ENCODE measurements at places on chromosomes 11 and 22. TPM values are rescaled to one million over a fixed set of nuclear protein-coding genes. Genes with fewer than 3 reads are reported as not detected.

GRCh38 chr11:64837887-64838351, 6.5 kb downstream of the CDC42BPG start:
- DNase-seq: no peak

DNA sequence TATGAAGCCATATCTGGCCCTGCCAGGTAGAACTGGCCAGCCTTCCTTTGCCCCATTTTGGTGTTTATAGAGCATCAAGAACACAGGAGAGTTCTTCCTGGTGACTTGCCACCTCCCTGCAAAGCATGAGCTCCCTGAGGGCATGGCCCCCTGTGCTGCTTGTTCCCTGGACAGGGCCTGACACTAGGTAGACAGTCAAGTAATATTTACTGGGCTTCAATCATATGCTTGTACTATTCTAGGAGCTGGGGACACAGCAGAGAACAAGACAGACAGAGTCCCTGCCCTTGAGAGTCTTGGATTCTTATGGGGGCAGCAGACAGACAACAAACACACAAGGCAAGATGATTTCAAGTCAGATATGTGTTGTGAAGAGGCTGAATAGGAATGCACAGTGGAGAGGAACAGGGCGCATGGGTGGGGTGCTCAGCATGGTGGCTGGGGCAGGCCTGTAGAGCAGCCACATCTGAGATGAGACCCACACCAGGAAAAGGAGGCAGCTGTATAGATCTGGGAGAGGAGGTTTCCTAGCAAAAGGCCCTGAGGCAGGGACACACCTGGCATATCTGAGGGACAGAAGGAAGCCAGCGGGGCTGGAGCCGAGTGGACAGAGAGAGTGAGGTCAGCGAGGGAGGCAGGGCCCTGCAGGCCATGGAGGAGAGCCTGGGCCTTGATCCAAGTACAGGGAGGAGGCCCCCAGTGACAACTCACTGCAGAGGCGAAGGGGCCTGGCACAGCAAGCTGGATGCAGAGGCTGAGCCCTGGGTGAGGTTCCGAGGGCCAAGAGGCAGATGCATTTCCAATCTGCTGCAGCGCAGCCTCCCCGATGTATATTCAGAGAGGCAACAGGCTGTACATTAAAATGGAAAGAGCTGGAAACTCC, 10.2 kb upstream of the CBX6 start:
- no peak for DNase-seq

- no peak for DNase-seq
Measured at GRCh38 chr11:6579681-6580080, 23.7 kb downstream of the RRP8 start.

DNA sequence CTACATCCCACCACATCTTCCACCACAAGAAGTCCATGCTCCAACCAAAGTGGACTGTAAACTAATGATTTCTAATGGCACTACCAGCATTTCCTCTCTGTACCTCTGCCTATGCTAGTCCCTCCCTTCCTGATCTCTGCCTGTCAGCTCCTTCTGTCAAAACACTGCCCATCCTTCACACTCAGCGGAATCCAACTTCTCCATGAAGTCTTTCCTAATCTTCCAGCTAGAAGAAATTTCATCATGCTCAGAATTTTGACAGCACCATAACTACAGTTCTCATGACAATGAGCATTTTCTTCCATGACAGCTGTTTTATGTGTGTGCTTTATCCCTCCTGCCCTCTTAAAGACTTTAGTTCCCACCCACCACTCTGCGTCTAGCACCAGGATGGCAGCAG, 111.4 kb downstream of the SERGEF start:
- DNase-seq: no peak

- DNase-seq: no peak
Measured at GRCh38 chr11:61160487-61161189, 588 bp downstream of the VPS37C start.

DNA sequence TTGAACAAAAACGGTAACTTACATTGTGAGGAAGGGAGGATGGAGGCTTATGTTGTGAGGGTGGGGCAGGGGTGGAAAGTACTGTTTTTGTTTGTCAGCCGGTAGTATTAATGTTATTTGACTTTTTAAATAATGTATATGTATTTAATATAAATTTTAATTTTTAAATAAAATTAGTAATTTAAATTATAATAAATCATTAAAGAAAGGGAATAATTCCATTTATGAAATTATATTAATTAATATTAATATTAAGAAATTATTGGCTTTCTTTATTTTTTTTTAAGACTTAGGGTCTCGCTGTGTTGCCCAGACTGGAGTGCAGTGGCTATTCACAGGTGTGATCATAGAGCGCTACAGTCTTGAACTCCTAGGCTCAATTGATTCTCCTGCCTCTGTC, 24.0 kb upstream of the TNRC6B start:
- DNase-seq: no peak

GRCh38 chr11:69642913-69643632, 2.1 kb downstream of the CCND1 start:
- no peak for DNase-seq

DNA sequence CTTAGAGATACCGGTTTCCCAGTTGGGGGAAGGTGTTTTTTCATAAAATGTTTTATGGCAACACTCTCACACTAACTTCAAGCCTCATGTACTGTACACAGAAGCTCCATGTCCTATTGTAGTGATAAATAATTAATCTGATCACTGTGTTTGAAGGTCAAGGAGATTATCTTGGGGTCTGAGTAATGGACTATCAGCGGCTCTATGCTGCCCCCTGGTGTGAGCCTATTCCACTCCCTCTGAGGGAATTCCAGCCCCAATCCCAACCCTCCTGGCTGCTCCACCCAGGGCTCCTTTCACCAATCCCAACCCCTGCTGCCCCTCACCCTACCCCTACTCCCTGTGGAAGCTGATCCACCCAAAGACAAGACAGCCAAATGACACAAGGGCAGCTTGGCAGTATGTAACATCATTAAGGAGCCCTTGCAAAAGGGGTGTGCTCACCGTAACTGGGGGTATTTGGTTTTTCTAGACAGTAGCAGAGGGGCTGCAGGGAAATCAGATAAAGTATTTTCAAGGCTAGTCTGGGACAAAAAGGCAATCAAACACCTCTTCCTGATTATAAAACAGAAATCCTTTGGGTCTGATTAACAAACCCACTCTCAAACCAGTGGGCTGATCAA, 22.3 kb downstream of the HPS4 start:
- DNase-seq: no peak

DNA sequence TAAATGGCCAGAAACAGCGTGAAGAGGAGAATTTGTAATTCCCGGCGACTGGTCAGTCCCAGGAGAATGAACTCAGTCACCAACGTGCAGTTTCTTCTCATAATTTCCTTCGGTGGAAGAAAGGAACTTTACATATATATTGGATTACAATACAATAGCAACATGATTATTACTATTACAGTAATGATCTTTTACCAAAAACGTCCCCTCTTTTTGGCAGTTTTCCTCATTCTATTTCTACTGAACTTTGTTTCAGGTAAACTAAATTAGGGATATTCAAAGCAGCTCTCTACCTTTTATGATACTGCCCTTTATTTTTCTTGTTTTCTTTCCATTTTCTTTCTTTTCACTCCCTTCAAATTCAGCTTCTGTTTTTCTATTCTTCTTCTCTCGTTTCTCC, at the start of gene OR5M8:
TSS of gene OR5M8 (minus strand) at position 101 of the 400 bp plus-strand sequence. CDS start at position 101, 0 bp downstream.
- no peak for DNase-seq

DNA sequence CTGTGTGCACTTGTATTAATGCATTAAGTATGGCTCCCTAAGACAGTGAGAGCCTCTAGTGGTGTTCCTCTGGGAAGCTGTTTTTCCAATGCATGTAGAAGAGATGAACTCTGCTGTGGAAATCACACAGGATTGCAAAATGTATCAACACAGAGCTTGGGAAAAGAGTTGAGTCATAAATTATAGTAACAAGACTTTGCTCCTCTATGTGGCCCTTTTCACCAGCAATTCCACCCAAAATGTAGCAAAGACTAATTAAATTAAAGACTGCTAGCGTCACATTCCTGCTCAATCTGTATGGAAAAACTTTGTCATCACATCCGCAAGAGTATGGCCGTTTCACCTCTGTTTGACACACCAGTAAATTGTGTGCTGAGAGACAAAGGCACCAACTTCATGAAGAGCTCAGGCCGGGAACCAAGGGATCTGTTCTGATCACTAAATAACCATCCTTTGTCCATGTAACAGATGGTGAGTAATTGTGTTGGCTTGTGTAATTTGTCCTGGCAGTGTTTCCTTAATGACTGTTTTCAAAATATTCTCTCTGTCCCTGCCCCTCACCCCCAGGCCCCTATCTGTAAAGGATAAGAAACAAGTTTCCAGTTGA, 209.2 kb upstream of the SORL1-AS1 start:
- DNase-seq: no peak

GRCh38 chr11:115313224-115313838, 190.9 kb downstream of the CADM1 start:
- DNase-seq: no peak

DNA sequence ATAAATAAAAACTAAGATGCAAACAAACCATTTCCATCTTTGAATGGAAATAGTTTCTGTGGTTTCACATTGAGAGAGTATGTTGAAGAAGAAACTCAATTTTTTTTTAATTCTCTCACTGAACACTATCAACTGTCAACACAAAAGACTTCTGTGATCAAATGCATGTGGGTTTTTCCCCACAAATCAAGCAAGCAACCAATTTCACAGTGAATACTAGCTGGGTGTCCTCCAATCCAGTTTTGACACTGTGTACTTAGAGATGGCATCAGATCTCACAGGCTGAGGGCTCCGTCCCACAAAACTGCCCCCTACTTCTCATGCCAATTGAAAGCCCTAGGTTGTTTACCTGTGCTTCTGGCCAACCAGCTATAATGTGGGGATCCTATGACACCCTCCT, 34.5 kb downstream of the CTSC start:
- DNase-seq: no peak

DNA sequence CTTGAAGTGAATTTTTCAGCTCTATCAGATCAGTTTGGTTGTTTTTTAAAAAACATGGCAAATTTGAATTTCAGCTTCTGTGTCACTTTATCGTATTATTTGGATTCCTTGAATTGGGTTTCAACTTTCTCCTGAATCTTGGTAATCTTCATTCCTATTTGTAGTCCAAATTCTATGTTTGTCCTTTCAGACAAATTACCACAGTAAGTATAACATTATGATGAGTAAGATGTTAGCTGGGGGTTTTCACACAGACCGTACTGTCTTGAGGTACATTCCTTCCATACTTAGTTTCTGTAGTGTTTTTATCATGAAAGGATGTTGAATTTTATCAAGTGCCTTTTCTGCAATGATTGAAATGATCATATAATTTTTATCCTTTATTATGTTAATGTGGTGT, 28.0 kb downstream of the OR5B17 start:
- DNase-seq: no peak

The APOL5 gene
- total RNA-seq: not detected

The GAB2 gene
- total RNA-seq: 13.1 TPM

The DGCR6 gene
- 3.4 TPM for total RNA-seq

The GPR83 gene
- total RNA-seq: not detected

The OR5B2 gene
- not detected for total RNA-seq

The PHF21A gene
- total RNA-seq: 12.0 TPM

The PHETA2 gene
- total RNA-seq: 8.7 TPM

The CLTCL1 gene
- total RNA-seq: 25.9 TPM
